Adrenal gland (tissue), 19 donors: ENCODE measurements at places on chromosomes 5 and 9. TPM values are rescaled to one million over a fixed set of nuclear protein-coding genes. Genes with fewer than 3 reads are reported as not detected.

GRCh38 chr5:107388141-107388861, 282.4 kb downstream of the EFNA5 start:
- DNase-seq: no peak
- H3K4me3 ChIP-seq: no peak overlapping the region
- no peak overlapping the region for H3K27ac ChIP-seq

Gene HCN1
- total RNA-seq: under 0.01 TPM

Gene IL4
- total RNA-seq: not detected

GRCh38 chr9:129693741-129694140, 28.3 kb downstream of the PRRX2 start:
- no peak overlapping the region for H3K4me3 ChIP-seq
- no peak for DNase-seq
- no peaks in the 10 kb centered on the region for H3K27me3 ChIP-seq
- H3K27ac ChIP-seq: no peak overlapping the region
- no peaks in the 10 kb centered on the region for H3K36me3 ChIP-seq

Gene WDR31
- 16.5 TPM for total RNA-seq

Gene UNC5A
- 7.6 TPM for total RNA-seq
